ENCODE measurements at places on chromosomes 1 and 21.

DNA sequence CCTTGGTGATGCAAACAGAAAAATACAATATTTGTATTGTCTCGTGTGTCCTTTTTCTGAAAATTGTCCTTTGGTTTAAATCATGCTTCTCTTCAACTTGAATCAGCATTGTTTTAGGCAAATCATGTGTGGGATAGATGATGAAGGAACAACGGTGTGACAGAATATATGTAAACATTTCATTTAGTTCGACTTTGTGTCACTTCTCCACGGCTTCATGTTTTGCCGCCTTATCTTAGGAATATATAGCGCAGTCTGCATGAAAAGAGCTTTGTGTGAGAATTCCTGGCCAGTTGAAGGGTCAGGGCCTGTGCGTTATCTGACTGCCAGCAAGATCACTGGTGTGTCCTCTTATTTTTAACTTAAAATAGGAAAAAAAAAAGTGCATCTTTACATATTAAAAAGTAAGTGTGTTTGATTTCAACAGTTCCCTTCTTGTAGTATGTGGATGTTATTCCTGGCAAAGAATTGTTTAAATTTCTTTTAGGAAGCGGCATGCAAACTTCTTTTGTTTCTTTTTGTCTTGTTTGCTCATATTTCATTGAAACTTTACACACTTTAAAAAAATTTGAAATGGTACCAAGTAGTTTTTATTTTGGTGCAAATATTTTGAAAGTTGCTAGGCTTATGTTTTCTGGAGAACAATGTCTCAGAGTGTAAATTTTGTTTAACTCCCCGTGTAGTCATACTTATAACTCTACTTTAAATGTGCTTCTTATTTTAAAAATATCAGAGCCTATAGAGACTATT lies 465.2 kb downstream of the USP25 start:
- peak; percentile 60 for DNase-seq

- DNase-seq = no peak
Measured at GRCh38 chr1:22340066-22340465, 111.6 kb upstream of the ZBTB40 start.

- DNase-seq = no peak
Measured at GRCh38 chr21:36910581-36911307, 55.7 kb downstream of the HLCS start.

GRCh38 chr1:239253032-239253431 lies 133.3 kb upstream of the CHRM3 start:
- DNase-seq = no peak

DNA sequence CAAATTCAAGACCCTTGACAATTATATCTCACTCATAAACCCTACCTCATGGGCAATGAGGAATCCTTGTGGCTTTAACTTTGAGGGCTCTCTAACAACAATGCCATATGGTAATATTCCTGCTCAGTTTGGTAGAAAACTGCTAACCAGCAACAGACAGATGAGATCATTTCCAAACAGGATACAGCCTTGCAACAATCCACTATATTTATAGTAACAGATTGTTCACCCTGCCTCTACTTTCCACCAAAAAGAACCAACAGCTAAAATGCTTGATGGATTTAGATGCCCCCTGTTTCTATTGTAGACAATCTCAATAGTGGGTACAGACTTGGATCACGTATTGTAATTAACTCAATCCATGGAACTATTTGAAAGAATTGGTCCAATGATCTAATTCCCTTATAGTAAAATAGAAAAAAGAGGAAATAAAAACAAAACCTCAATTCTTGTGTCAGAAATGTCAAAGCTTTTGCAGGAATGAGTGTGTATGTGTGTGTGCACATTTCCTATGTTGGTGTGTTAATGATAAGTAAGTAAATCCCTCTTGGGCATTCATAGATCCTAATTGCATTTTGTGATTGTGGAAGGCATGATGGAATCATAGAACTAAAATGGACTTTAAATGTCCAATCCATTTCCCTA lies 100.0 kb upstream of the EDEM3 start:
- DNase-seq = peak; percentile 51

DNA sequence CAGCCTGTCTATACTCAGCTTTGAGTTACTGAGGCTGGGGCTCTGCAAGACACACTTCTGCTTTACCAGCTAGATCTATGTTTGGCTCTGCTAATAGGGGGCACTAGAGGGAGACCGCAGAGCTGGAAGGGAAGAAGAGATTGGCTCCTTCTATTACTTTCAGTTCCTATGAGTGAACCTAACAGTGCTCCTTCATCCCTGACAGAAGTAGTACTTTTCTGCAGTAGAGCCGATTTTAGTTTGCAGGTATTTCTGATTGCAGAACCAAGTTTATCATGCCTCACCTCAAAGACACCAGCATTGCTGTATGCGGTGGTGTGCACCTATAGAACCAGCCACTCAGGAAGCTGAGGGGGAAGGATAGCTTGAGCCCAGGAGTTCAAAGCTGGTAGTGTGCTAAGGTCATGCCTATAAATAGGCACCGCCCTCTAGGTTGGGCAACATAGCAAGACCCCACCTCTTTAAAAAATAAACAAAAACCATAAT lies 5.7 kb upstream of the ZDHHC18 start:
- DNase-seq = peak; percentile 77

DNA sequence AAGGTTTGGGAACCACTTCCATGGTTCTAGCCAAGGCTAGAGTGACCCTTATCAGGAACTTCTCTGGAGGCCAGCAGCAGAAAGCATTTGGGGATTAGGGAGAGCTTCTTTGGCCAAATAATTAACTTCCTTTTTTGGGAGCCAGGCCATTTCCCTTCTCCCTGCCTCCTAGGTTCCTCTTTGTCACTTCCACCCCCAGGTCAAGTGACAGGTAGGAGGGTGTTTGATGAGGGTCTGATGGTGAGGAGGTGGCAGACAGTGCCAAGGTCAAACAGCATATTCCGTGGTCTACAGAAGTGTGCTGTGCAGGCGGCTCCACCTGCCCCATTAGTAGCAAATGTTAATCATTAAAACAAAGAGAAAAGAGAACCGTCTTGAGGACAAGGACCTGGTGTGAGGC lies 1.9 kb upstream of the KCNA10 start:
- DNase-seq = peak; percentile 13

Data from KBM-7 (cell line).